ENCODE measurements at places on chromosomes 11 and 22.

- no peaks in the 10 kb centered on the region for H3K36me3 ChIP-seq
- no peaks in the 10 kb centered on the region for H3K27me3 ChIP-seq
- H3K4me3 ChIP-seq = no peak overlapping the region
- no peak for DNase-seq
Measured at GRCh38 chr11:15839061-15839460, 517.3 kb downstream of the SOX6 start.

DNA sequence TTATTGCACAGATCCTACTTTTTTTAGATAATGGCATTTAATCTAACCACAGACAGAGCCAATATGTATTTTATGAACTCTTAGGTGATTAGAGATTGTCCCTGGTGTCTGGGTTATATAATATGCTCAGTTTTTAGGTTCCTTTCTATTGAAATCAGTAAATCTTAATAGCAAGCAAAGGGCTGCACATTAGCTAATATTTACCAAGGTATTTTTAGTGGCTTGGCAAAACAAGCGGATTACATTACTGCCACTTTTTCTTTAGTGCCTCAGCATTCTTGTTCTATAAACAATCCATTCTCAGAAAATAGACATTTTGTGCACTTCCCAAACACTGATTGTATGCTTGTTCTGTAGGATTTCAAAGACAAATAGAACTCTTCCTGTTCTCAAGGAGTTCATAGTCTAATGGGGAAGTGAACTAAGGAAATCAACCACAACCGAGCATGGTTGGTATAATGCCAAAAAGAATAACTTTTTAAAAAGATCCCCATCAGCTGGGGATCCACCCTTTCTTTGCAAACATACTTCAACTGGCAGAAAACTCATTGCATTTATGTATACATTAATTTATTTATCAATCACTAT lies 23.8 kb downstream of the KCNJ1 start:
- H3K27me3 ChIP-seq = peaks cover 26% of the 10 kb centered on the region
- no peak overlapping the region for H3K27ac ChIP-seq
- H3K4me3 ChIP-seq = no peak overlapping the region
- DNase-seq = no peak
- H3K36me3 ChIP-seq = no peaks in the 10 kb centered on the region

DNA sequence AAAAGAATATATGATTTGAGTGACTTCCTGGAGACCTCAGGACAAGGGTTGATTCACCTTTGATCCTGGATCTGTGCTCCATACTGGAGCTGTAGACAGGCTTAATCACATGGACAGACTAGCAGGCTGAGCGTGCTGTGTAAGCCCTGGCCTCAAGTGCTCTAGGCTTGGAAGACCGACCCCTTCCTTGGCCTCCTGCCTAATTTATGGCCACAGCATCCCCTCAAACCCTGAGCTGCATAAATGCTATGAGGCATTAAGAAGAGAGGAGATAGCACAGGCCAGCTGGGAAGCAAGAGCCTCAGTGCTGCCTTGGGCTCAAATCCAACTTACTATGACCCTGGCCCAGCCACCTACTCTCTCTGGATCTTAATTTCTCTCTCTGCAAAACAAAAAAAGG lies 385.1 kb downstream of the BUD13 start:
- no peak overlapping the region for H3K4me3 ChIP-seq
- H3K4me1 ChIP-seq = no peaks in the 10 kb centered on the region
- no peak for DNase-seq
- no peak overlapping the region for H3K27ac ChIP-seq

DNA sequence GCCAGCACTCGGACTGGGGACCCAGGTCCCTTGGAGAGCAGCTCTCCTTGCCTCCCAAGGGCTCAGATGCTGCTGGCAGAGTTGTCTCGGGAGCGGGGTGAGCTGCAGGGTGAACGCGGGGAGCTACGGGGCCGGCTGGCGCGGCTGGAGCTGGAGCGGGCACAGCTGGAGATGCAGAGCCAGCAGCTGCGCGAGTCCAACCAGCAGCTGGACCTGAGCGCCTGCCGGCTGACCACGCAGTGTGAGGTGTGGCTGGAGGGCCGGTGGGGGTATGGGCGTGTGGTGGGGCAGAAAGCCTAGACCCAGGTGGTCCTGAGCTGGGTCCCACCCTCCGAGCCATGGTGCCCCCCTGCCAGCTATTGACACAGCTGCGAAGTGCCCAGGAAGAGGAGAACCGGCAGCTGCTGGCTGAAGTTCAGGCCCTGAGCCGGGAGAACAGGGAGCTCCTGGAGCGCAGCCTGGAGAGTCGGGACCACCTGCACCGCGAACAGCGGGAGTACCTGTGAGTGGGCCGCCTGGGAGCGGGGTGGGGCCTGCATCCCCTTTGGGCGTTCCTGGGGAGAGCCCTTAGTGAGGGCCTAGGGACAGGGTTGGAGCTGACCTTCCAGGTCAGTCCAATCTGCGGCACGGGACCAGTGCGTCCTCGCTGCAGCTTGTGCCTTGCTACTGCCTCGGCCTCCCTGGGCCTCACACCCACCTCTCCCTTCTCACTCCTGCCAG lies 5.8 kb upstream of the RPS6KA4 start:
- no peaks in the 10 kb centered on the region for H3K36me3 ChIP-seq
- no peaks in the 10 kb centered on the region for H3K27me3 ChIP-seq
- no peak for DNase-seq
- H3K27ac ChIP-seq = no peak overlapping the region

- no peaks in the 10 kb centered on the region for H3K27me3 ChIP-seq
- no peaks in the 10 kb centered on the region for H3K4me1 ChIP-seq
- DNase-seq = no peak
- no peak overlapping the region for H3K4me3 ChIP-seq
- no peaks in the 10 kb centered on the region for H3K36me3 ChIP-seq
- H3K27ac ChIP-seq = no peak overlapping the region
Measured at GRCh38 chr11:105179542-105180278, 40.1 kb upstream of the CARD18 start.

GRCh38 chr22:28795932-28796856 lies 4.2 kb downstream of the XBP1 start:
- no peak overlapping the region for H3K4me3 ChIP-seq
- DNase-seq = no peak
- peaks cover 29% of the 10 kb centered on the region for H3K36me3 ChIP-seq
- H3K27ac ChIP-seq = no peak overlapping the region

GRCh38 chr22:40414838-40415505 lies 44.6 kb downstream of the SGSM3 start:
- H3K4me3 ChIP-seq = no peak overlapping the region
- H3K36me3 ChIP-seq = no peaks in the 10 kb centered on the region

- H3K4me3 ChIP-seq = no peak overlapping the region
- H3K27ac ChIP-seq = no peak overlapping the region
- H3K27me3 ChIP-seq = no peaks in the 10 kb centered on the region
Measured at GRCh38 chr11:27060816-27061460, 20.3 kb downstream of the BBOX1 start.

GRCh38 chr11:78651923-78652842 lies 77.5 kb upstream of the NARS2 start:
- no peaks in the 10 kb centered on the region for H3K27me3 ChIP-seq
- DNase-seq = no peak
- H3K4me1 ChIP-seq = no peaks in the 10 kb centered on the region
- H3K4me3 ChIP-seq = no peak overlapping the region

- no peak overlapping the region for H3K4me3 ChIP-seq
- peaks cover 3% of the 10 kb centered on the region for H3K4me1 ChIP-seq
- H3K27me3 ChIP-seq = no peaks in the 10 kb centered on the region
- no peaks in the 10 kb centered on the region for H3K36me3 ChIP-seq
Measured at GRCh38 chr22:38186429-38186828, 4.8 kb upstream of the PLA2G6 start.
